Progenitor cell of endocrine pancreas (in vitro differentiated cells): ENCODE measurements at places on chromosomes 7 and 10. TPM values are rescaled to one million over a fixed set of nuclear protein-coding genes. Genes with fewer than 3 reads are reported as not detected.
A peak's percentile ranks its signal among the peaks of the same experiment; 100 is the strongest.

GRCh38 chr10:26805567-26806245 lies 55.1 kb downstream of the ABI1 start:
- H3K27me3 ChIP-seq = no peaks in the 10 kb centered on the region
- peak overlapping the region; percentile 5 for H3K27ac ChIP-seq
- no peaks in the 10 kb centered on the region for H3K36me3 ChIP-seq
- H3K4me3 ChIP-seq = no peak overlapping the region
- peaks cover 38% of the 10 kb centered on the region for H3K4me1 ChIP-seq

Gene SPDYE1
- total RNA-seq = not detected in 2 replicates

GRCh38 chr10:132104471-132105301 lies 38.9 kb downstream of the JAKMIP3 start:
- DNase-seq = peak; percentile 7
- H3K36me3 ChIP-seq = no peaks in the 10 kb centered on the region
- H3K27me3 ChIP-seq = peaks cover 7% of the 10 kb centered on the region
- H3K4me3 ChIP-seq = no peak overlapping the region
- no peaks in the 10 kb centered on the region for H3K4me1 ChIP-seq
- no peak overlapping the region for H3K27ac ChIP-seq

Gene SFTPA1
- total RNA-seq = 0.22 TPM in 1 of 2 replicates, not detected in the other

DNA sequence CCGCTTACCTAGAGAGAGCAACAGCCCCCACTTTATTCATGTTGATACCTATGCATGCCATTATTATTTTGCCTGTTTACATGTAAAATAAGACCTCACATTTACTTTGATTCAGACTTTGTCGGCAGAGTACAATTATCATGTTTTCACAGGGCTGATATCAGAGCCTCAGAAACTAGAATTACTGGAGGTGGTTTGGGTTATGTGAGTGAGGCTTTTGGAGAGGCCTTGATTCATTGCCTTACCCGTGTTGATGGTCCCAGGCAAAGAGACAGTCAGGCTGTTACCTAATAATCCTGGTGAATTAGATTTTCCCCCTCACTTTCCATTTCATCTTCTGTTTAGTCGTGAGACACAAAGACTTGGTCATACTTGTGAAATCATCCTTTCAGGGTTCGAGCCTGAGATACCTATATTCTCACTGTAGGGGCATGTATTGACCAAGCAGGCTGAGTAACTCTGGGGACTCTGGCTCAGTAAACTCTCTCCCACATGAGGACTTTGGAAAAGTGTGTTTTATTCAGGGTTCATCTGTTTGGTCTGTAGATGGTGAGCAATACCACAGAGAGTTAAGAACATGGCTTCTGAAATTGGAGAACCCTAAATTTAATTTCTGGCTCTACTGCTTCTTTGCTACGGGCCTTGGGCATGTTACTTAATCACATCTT lies 150.9 kb downstream of the CELF2 start:
- peaks cover 8% of the 10 kb centered on the region for H3K4me1 ChIP-seq
- H3K4me3 ChIP-seq = no peak overlapping the region
- H3K36me3 ChIP-seq = no peaks in the 10 kb centered on the region

Gene NACAD
- total RNA-seq = 10.1 and 11.7 TPM in 2 replicates

DNA sequence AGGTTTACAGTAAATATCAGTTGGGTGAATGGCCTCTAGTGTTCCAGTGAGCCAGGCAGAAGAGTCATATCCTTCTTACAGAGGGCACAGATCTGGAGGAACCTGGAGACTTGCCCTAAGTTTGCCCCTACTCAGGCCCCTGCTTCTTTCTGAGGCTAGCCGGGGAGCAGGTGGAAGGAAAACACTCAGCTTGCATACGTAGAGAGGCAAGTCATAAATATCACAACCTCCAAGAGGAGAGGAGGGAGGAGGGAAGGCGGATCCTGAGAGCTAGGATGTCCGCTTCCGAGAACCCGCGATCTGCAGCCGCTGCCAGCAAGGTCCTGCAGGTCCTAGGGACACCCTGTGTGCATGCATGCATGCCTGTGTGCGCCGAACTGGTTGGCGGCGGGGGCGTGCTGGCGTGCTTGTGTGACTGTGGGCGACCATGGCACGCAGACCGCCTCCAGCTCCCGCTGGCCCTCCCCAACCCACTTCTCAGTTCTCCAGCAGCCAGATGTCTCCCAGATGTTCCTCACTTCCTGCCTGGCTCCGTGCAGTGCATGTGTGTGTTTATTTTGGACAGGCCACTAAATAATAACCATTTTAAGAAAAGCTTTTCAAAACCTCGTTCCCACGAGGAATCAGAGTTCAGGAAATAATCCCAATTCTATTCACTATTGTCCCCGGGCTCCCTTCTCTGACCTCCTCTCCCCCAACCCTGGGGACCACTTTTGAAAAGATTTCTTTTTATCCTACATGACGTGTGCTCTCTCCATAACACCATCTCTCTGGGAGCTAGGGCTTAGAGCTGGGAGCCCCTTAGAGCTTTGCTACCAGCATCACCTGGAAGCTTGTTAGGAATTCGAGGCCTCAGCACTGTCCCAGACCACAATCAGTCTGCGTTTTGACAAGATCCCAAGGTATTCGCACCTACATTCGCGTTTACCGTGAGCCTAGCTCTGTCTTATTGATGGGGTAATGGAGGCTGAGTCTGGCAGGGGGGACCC lies 32.4 kb downstream of the UNC5B start:
- H3K4me3 ChIP-seq = no peak overlapping the region
- H3K36me3 ChIP-seq = no peaks in the 10 kb centered on the region
- DNase-seq = no peak

DNA sequence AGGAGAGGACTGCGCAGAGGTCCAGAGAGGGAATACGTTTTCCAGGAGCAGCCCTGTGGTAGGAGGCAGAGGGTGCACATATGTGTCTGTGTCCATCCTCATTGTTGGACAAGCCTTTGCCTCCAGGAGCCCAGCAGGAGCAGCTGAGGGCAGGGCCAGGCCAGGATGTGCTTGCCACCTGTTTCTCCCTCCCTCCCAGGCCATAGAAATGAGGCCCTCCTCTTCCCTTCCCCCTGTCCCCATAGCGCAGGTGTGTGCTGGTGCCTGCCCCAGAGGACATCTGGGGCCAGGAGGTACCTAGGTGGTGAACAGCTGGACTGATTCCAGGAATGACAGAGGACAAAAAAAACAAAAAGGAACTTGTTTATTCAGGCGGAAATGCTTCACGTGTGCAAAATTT lies 10.5 kb upstream of the CXCL12 start:
- H3K4me1 ChIP-seq = peaks cover 8% of the 10 kb centered on the region
- DNase-seq = no peak
- no peak overlapping the region for H3K4me3 ChIP-seq
- H3K27me3 ChIP-seq = peaks cover 54% of the 10 kb centered on the region

- no peak overlapping the region for H3K4me3 ChIP-seq
- DNase-seq = no peak
- H3K27ac ChIP-seq = no peak overlapping the region
- H3K36me3 ChIP-seq = no peaks in the 10 kb centered on the region
- peaks cover under 1% of the 10 kb centered on the region for H3K27me3 ChIP-seq
Observed at GRCh38 chr10:31063841-31064240, 32.2 kb upstream of the ZNF438 start.

DNA sequence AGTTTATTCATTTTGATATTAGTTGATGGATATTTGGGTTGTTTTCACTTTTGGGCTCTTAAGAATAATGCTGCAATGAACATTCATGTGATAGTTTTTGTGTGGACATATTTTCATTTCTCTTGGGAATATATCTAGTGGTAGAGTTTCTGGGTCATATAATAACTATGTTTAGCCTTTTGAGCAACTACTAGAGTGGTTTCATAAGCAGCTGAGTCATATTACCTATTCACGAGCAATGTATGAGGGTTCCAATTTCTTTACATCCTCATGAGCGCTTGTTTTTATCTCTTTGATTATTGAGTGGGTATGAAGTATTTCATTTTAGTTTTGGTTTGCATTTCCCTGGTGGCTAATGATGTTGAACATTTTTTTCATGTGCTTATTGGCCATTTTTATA lies 182.6 kb downstream of the PON1 start:
- H3K36me3 ChIP-seq = peaks cover 16% of the 10 kb centered on the region
- DNase-seq = no peak
- H3K4me1 ChIP-seq = no peaks in the 10 kb centered on the region
- no peak overlapping the region for H3K27ac ChIP-seq
- no peaks in the 10 kb centered on the region for H3K27me3 ChIP-seq
- H3K4me3 ChIP-seq = no peak overlapping the region

Gene MMRN2
- 1.5 and 1.6 TPM in 2 replicates for total RNA-seq

GRCh38 chr10:1412531-1413189 lies 324.7 kb downstream of the ADARB2 start:
- DNase-seq = no peak
- no peak overlapping the region for H3K27ac ChIP-seq
- H3K36me3 ChIP-seq = no peaks in the 10 kb centered on the region

GRCh38 chr10:93894516-93895378 lies 969 bp downstream of the SLC35G1 start:
- peak overlapping the region; percentile 88 for H3K4me3 ChIP-seq
- DNase-seq = no peak
- H3K36me3 ChIP-seq = peaks cover 5% of the 10 kb centered on the region

DNA sequence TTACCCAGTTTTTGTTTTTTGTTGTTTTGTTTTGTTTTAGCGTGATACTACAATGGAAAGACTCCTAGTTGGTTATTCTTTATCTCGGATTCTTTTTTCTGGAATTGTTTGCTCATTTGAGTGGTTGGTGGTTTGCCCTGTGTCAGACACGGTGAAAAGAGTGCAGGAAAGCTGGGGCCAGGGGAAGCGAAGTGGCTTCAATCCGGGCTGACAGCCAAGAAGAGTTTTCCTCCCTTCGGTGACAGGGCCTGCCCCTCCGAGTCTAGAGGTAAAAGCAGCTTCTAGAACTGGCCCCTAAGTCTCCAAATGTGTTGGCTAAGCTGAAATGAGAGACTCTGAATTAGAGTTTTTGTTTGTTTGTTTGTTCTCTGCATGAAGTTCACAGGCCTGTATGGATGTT lies 5.7 kb upstream of the AP5Z1 start:
- H3K4me1 ChIP-seq = peaks cover 8% of the 10 kb centered on the region
- peaks cover 4% of the 10 kb centered on the region for H3K36me3 ChIP-seq
- H3K27me3 ChIP-seq = no peaks in the 10 kb centered on the region
- H3K27ac ChIP-seq = peak overlapping the region; percentile 82
- no peak overlapping the region for H3K4me3 ChIP-seq

Gene ZRANB1
- total RNA-seq = 27.5 and 31.1 TPM in 2 replicates

DNA sequence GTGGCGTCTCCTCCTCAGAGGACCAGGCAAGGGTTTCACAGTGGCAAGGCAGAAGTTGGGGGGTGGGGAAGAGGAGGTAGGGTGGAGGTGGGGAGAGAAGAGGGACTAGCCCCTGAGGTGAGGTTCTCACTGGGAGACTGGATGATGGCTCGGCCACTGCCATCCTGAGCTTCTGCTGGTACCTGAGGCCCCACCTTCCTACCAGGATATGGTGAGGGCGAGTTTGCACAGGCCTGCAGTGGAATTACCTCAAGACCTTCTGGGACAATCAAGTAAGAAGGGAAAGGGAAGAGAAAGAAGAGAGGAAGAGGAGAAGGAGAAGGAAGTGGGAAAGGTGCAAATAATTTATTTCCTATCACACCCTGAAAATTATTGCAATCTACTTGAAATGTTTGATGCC lies 111.8 kb upstream of the GDF10 start:
- no peaks in the 10 kb centered on the region for H3K4me1 ChIP-seq
- H3K4me3 ChIP-seq = no peak overlapping the region
- H3K27ac ChIP-seq = no peak overlapping the region
- peaks cover 3% of the 10 kb centered on the region for H3K27me3 ChIP-seq
- H3K36me3 ChIP-seq = no peaks in the 10 kb centered on the region
- no peak for DNase-seq

- peaks cover 26% of the 10 kb centered on the region for H3K27me3 ChIP-seq
- no peaks in the 10 kb centered on the region for H3K4me1 ChIP-seq
- no peak overlapping the region for H3K4me3 ChIP-seq
- no peaks in the 10 kb centered on the region for H3K36me3 ChIP-seq
- DNase-seq = no peak
Observed at GRCh38 chr10:130558746-130559546, 422.8 kb downstream of the GLRX3 start.

DNA sequence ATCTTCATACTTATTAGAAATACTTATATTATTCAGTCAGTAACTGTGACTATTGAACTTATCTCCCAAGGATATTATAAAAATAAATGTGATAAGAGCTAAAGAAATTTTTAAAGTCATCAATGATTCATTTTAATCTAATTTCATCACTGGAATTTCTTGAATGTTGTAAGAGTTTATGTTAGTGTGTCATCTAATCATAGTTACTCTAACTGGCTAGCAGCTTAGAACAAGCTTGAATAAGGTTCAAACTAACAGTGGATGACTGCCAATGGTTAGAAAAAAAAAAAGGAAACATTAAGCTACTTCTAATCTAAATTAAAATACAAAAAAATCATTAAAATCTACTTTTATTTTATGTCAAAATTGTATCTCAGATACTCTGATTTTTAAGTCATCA lies 1066.3 kb downstream of the CNTNAP2 start:
- no peaks in the 10 kb centered on the region for H3K27me3 ChIP-seq
- H3K4me1 ChIP-seq = peaks cover 2% of the 10 kb centered on the region
- H3K27ac ChIP-seq = no peak overlapping the region
